ENCODE measurements at places on chromosomes 2 and 18.

DNA sequence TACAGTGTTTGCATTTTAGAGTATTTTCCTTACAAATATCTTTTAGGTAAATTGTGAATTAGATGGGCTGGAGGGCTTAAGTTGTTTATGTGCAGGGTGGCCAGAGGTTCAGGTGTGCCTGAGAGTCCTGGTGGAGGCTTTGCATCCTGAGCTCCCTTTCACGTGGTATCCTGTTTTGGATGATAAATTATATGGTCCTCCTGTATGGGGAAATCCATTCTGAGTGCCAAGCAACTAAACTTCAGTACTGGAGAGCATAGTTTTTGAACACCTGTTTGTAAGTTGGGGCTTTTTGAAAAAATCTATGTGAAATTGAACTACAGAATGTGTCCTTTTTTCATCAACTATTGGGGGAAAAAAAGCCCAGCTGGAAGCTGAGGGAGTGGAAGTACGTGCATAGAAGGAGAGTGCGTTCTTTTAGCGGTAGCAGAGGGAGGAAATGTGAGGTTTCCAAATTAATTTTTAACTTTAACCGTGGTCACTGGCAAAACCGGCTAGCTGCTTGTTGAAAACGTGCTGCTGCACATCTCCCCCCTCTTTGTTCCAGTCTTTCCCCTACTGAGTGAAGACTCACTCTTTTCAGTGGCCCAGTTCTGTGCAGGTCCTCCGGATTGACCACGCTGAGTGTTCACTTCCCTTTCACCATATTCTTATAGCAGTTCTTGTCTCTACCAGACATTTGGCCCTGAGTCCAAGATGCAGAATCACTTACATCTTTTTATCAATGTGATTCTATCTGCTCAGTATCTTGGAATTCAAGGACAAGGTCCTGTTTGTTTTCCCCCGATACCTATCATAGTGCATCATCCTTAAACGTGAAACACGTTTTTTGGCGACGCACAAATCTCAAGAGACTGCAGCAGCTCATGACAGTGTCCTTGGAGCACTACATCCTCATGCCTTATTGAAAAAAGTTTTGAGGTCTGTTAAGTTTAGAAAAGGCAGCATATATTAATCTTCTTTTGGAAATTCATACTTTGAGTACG, 15.3 kb downstream of the CNOT11 start:
- no peak for DNase-seq

DNA sequence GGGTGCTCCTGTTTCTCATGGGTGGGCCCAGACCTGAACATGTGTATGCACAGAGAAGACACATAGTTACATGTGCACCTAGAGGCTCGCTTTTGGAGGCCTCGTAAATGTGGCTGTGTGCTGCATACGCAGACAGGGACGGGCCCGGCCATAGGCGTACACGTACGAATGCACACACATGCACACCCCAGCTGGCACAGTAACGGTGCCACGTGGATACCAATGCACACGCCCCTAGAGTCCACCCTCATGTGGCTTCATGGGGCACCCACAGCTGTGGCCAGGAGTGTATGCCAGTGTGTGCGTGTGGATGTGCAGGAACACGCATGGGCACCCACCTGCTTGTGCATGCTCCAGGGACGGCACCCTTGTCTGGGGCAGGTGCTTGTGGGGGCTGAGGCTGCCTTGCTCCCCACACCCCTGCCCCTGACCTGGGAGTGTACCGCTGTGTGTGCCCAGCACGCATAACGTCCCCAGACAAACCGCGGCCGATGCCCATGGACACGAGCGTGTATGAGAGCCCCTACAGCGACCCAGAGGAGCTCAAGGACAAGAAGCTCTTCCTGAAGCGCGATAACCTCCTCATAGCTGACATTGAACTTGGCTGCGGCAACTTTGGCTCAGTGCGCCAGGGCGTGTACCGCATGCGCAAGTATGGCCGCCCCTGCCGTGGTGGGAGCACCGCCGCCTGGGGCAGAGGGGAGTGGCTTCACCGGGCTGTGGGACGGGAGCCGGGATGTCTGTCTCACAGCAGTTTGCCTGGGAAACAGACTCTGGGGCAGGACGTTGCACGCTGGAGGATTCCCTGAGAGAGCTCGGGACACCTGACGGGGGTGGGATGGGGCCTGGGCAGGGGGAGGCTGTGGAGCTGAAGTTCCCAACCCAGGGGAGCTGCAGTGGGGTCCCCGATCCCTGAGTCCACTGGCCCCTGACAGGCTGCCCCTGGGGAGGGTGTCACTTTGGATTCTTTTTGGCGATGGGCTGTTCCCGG, 21.0 kb downstream of the ZAP70 start:
- no peak for DNase-seq

DNA sequence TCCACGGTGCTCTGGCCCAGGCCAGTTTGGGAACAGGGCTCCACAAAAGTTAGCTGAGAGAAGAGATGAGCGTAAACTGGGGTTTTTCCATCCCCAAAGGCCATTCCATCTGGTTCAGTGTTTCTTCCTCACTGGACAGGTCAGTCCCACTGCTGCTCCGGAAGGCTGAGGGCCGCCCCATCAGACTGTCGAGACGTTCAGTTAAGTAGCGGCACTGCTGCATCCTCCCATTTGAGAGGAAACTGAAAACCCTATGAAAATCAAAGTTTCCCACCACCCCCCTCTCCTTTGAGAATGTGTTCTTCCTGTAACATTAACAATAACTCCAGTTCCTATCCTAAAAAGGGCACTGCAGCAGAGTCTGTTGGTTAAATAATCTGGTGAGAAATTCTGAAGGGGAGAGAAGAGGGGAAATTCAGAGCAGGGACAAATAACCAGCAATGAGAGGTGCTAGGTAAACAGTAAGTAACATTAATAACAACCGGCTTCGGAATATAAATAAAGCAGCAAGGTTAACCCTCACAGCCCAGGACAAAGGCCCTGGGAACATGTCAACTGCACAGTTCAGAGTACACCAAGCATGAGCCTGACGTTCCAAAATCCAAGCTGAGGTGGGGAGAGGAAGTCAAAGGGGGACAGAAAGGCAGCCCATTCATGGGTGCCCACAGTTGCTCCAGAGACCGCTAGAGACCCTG, 55.4 kb downstream of the UXS1 start:
- no peak for DNase-seq

GRCh38 chr2:53670331-53670730, 97.3 kb upstream of the CHAC2 start:
- no peak for DNase-seq

DNA sequence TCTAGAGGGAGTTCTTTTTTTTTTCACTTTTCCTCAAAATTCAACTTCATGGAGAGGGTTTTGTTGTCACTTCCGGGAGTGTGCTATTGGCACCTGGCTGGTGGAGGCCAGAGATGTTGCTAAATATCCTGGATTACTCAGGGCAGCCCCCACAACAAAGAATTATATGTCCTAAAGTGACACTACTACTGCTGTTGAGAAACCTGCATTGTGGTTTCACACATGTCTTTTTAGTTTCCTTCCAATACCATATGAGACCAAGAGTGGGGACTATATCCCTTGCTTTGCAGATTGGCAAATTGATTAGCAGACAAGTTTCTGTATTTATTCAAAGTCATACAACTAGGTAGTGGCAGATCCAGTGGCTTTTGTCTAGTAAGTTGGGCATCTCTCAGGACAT, 826.8 kb downstream of the TRIB2 start:
- no peak for DNase-seq

DNA sequence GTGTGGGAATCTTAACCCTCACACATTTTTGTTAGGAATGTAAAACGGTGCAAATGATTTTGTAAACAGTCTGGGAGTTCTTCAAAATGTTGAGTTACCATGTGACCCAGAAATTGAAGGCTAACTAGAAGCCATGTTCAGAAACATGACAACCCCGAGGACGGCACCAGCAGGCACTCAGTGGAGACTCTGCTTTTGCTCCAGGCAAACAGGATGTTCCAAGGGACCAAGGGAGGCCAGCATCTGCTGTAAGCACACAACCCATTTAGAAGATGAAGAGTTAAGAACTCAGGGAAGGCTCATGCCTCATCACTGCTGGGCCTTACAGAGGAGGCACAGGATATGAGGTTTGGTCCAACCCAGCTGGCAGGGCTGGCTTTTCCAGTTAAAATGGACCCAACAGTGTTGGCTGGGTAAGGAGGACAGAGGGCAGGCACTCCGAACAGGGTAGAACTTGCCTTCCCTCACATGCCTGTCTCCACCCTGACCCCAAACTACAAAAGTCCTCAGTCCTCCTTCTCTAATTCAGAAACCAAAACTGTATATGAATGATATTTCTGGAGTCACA, 23.6 kb downstream of the PARD6G start:
- no peak for DNase-seq

- no peak for DNase-seq
Observed at GRCh38 chr18:10038268-10038667, 124.5 kb downstream of the VAPA start.

DNA sequence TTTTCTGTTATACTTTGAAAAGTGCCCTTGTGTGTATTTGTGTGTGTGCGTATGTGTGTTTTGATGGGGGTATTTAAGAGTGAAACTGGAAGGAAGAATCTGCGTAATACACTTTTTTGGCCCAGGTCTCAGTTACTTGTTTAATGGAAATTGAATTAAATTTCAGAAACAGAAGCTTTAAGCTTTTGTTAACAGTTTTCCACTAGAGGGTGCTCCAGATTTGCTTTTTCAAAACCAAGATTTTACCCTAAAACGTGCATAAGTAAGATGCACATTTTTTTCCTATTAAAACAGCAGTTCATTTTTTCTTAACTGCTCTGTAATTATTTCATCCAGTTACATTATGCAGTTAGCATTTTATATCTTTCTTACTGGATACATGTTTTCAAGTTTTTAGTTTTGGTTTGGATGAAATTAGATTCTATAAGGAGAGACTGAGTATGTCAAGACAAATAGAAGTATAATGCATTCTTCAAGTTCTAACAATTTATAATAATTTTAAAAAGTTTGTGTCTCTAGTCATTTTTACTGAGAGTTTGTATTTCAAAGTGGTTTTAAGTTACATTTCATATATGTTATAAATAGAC, 97.2 kb downstream of the PIK3C3 start:
- DNase-seq, result no peak

- no peak for DNase-seq
Observed at GRCh38 chr2:111121028-111121827, 514 bp downstream of the BCL2L11 start.

- DNase-seq, result no peak
Observed at GRCh38 chr2:235017441-235017840, 65.6 kb downstream of the SH3BP4 start.

DNA sequence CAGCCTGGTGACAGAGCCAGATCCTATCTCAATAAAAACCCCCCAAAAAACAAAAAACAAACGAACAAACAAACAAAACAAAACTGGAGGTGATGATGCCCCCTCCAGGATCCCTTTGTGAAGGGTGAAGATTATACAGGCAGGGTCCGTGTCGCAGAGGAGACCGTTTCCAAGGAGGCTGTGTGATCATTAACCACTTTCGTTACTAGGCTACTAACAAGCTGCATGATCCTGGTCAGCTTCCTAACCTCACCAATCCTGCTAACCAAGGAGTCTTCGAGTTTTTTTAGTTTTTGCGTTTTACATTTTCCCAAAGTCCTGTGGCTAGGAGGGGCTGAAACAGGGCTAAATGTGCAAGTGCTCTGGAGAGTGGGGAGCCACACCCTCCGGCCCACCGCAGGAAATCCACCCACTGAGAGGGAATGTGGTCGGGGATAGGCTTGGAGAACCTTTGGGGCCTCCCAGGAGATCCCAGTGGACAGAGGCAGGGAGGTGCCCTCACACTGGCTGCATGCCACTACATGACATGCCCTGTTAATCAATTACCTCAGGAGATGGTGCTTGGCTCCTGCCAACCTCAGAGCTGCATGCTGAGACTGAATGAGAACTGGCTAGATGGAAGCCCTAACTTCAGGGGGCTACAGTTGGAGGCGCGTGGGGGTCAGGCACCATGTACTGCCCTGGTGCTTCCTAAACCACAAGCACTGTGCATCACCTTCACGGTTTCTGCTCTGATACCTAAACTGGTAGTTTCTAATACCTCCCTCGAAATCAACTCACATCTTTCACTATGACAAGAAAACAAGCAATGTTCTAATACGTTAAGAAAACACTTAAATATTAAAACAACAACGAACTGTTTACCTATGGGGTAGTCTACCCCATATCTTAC, 67.5 kb upstream of the RGPD5 start:
- DNase-seq, result no peak

- no peak for DNase-seq
Observed at GRCh38 chr2:112293636-112294401, 18.4 kb downstream of the ZC3H6 start.

DNA sequence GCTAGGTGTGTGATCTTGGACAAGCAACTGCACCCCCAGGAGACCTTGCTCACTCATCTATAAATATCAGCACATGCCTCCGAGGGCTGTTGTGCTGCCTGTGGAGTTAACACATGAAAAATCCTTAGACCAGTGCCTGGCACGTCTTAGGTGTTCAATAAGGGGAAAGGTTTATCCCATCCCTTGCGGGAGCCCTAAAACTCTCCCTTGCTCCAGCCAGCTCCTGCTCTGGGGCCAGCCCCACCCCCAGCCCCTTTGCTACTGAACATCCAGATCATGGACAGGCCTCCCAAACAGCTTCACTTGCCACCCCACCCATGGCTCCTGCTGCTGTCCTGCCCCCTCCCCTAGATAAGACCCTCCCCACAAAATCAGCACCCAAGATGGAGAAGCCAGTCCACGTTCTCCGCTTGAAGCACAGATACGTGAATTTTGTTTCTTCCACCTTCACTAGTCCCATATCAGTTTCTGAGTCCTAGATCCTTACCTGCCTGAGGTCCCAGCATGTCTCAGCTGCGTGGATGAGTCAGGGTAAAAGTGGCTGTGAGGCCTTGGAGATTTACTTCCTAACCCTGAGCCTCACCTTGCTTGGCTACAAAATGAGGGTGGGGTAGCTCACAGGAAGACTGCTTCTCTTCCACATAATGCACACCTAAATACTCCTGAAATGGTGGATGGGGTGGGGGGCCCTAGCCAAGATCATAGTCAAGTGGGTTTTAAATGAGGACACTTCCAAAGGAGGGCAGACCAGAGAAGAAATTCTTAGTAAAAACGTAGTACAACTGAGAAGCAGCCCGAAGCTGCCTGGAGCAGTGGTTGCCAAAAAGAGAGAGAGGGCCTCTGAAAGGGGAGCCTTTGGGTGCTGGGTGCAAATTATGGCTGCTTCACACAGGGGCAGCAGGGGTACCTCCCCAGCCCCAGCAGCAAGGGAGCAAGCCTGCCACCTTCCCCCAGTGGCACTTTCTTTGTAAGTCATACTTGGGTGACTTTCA, 40.4 kb downstream of the C1QL2 start:
- DNase-seq, result no peak

GRCh38 chr2:138948070-138948539, 167.9 kb upstream of the NXPH2 start:
- DNase-seq, result no peak

GRCh38 chr2:97742381-97742847, 29.0 kb downstream of the ZAP70 start:
- DNase-seq, result no peak

- no peak for DNase-seq
Observed at GRCh38 chr2:174383796-174384195, 11.7 kb upstream of the SCRN3 start.

DNA sequence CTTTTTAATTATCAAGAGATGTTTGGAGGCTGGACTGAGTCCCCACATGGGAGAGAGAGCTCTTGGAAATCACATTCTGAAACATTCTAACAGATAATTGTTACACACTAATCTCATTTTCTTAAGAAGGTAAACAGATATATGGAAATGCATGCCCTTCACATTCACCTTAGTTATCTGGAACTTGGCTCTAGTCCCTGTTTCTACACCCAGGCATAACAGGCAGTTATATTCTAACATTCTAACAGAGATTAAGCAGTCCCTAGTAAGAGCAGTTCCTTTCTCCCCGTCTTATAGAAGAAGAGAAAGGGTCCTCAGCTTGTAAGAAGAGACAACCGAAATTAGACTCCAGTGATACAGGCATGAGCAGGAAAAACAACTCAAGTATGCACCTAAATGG, 385.4 kb downstream of the SOX11 start:
- DNase-seq, result no peak

- DNase-seq, result no peak
Observed at GRCh38 chr18:32284284-32284683, 94.4 kb downstream of the MEP1B start.

Measured in ascending aorta (tissue), 2 donors.